A172 (cell line): ENCODE measurements at places on chromosomes 12 and 14. TPM values are rescaled to one million over a fixed set of nuclear protein-coding genes. Genes with fewer than 3 reads are reported as not detected.

Gene FAR2
- total RNA-seq: 6.6 and 13.9 TPM in 2 replicates

Gene TMEM119
- total RNA-seq: not detected in 2 replicates

Gene RPL10L
- not detected in 2 replicates for total RNA-seq

Gene HCAR1
- total RNA-seq: not detected in 2 replicates

Gene KRT74
- 0.43 TPM in 1 of 2 replicates, not detected in the other for total RNA-seq

Gene PCK2
- total RNA-seq: 2.0 and 4.4 TPM in 2 replicates

Gene MMP14
- 82.4 and 92.9 TPM in 2 replicates for total RNA-seq

Gene FAIM2
- total RNA-seq: not detected in 2 replicates

Gene LRP10
- 28.7 and 38.7 TPM in 2 replicates for total RNA-seq

Gene C14orf132
- 7.6 and 9.5 TPM in 2 replicates for total RNA-seq

Gene RND1
- 0.12 and 0.24 TPM in 2 replicates for total RNA-seq

Gene BHLHE41
- 0.21 and 0.41 TPM in 2 replicates for total RNA-seq

Gene CMKLR1
- total RNA-seq: not detected in 2 replicates

Gene KLRF1
- total RNA-seq: not detected in 2 replicates

Gene POLE
- total RNA-seq: 25.6 and 28.9 TPM in 2 replicates

Gene NGB
- total RNA-seq: not detected in 2 replicates

Gene KRT6A
- not detected in 2 replicates for total RNA-seq

Gene KLHDC1
- 0.05 and 1.3 TPM in 2 replicates for total RNA-seq

Gene MMP19
- 4.2 and 5.2 TPM in 2 replicates for total RNA-seq

Gene FSCB
- total RNA-seq: not detected in 2 replicates

Gene CATSPERB
- not detected in 2 replicates for total RNA-seq

Gene RNFT2
- total RNA-seq: 10.9 and 23.0 TPM in 2 replicates

Gene TAS2R9
- total RNA-seq: not detected in 2 replicates

Gene IFT81
- 32.8 and 34.8 TPM in 2 replicates for total RNA-seq

Gene NR4A1
- 1.5 and 3.3 TPM in 2 replicates for total RNA-seq

Gene KCNA5
- total RNA-seq: not detected in 2 replicates
